AML-193 (cell line): ENCODE measurements at places on chromosomes 3 and 15.

- DNase-seq, result no peak
Observed at GRCh38 chr3:52671676-52672075, 14.0 kb downstream of the PBRM1 start.

GRCh38 chr3:143158014-143158988, 38.7 kb downstream of the CHST2 start:
- DNase-seq, result no peak

- no peak for DNase-seq
Observed at GRCh38 chr3:78426454-78426853, 1341.3 kb downstream of the ROBO1 start.

DNA sequence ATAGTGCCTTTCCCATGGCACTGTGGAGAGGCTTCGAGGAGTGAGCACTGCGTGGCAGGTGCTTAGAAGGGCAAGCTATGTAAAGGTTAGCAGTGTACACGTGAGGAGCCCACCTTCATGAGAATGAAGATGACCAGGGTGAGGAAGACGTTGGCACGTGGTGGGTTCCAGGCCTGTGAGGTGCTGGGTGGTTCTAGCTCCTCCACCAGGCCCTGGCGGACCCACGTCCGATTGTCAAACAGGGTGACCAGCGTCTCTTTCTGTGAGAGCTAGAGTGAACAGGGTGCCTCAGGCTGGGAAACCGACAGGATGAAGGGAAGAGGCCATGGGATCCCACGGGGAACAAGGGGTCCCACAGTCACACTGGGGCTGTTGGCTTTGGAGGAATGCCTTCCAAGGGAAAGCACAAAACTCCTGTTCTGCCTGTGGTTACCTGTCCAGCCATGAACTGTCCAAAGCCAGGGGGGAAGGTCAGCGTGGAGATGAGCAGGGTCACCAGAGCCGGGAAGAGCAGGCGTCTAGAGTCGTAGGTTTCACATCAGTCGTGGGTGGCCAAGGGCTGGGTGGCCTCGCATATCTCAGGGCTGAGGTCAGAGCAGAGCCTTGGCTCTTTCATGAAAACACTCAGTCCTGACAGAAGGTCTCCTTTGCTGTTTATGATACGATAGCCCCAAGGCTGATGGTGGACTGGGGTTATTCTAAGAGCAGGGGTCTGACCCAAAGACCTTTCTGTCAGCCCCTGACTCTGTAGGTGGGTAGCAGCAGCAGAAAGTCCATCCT, 6.0 kb downstream of the CLCN2 start:
- no peak for DNase-seq

GRCh38 chr15:67884514-67885174, 44.8 kb upstream of the RNU6-1 start:
- no peak for DNase-seq

DNA sequence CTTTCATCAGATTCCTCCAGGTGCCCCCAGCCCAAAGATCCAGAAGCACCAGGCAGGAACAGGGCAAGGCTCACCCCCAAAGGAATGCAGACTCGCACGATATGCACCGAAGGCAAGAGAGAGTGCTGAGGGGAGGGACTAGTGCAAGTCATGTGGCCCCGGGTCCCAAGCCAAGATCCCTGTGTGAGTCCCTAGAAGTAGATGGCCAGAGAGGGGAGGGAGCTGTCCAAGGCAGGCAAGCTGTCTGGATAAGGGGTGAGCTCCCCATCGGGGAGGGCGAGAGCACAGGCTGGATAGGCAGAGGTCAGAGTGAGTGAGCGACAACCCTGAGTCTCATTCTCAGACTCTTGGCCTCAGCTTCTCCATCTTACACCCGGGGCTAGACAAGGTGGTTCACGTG, 171.5 kb upstream of the LINGO1 start:
- no peak for DNase-seq

GRCh38 chr15:67186226-67186649, 68.2 kb downstream of the AAGAB start:
- DNase-seq, result no peak

DNA sequence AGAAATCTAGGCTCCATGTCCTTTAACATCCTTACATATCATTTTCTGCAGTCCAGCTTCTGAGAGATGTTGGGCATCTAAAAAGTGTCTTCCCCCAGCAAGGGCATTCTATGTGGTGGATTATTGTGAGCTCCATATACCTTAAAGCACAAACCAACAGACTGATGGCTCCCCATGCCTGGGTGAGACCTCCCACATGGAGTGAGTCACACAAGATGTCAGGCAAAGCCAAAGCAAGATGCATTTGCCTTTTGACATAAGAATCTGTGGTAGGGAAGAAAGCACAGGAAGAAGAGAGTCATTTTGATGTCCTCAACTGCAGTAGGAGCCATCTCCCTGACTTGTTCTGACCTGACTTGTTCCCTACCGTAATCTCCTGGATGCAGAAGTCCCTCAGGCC, 238.7 kb upstream of the EIF1B start:
- no peak for DNase-seq

GRCh38 chr15:89125088-89125826, 37.0 kb downstream of the ABHD2 start:
- no peak for DNase-seq

DNA sequence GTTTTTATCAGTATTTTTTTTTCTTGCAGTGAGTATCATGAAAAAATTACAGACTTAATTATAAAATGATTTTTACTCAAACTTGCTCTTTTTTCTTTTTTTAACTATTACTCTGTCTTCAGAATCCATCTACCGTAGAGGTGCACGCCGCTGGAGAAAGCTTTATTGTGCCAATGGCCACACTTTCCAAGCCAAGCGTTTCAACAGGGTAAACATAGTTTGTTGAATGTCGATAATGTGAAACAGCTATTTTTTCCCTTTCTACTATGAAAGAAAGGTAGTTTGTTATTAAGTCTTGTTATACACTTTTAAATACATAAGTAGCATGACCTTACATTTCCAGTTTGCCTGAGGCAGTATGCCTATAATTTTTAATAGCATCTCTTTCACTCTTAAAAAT, 45.6 kb downstream of the PRKCI start:
- no peak for DNase-seq

- no peak for DNase-seq
Observed at GRCh38 chr3:13072600-13073325, 466 bp downstream of the IQSEC1 start.

DNA sequence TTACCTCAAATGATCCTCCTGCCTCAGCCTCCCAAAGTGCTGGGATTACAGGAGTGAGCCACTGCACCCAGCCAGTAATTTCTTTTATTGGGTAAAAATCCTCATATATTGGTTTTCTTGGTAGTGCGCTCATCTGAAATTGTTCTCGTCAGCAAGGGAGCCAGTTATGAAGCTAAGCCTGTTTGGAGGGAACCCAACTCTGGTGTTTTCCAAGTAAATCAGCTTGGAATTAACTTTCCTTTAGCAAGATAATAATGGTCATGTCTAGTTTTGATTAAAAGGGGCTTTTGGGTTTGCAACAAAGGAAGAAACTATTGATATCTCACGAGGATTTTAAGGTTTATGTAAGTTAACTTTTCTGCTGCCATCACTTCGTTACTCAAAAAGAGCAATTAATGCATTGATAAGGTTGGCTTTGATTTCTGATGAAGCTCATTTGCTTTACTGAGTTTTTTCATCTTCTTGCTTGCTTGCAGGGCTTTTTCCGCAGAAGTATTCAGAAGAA, 72.7 kb downstream of the RARB start:
- DNase-seq, result no peak

- DNase-seq, result no peak
Observed at GRCh38 chr3:147370349-147370748, 36.0 kb downstream of the ZIC4 start.

GRCh38 chr3:111662907-111663306, 67.8 kb upstream of the ZBED2 start:
- DNase-seq, result peak; percentile 48

DNA sequence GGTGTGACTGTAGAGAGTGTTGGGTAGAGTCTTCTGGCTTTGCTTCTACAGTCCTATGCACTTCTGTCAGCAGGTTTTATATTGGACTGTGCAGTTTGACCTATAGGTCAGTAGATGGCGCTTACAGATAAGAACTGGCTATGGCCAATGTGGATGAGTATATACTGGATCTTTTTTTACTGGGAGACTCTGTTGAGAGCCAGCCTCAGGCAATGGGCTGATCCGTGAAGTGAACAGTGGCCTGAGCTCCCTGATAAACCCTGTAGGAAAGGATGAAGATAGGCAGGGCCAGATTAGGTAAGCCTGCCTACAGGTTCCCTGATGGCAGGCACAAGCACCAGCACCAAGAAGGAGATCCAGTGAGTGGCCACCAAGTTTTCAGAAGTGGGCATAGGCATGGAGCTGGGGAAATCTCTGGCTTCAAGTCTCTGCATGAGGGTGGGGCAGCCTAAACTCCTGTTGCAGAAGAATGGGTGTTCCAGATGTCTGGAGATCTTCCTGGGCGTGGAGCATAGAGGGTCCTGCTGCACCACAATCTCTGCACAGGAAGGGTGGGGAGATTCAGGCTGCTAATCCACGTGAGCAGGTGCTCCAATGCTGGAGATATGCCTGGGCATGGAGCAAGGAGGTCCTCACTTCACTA, 326.0 kb upstream of the SGO1 start:
- peak; percentile 38 for DNase-seq

DNA sequence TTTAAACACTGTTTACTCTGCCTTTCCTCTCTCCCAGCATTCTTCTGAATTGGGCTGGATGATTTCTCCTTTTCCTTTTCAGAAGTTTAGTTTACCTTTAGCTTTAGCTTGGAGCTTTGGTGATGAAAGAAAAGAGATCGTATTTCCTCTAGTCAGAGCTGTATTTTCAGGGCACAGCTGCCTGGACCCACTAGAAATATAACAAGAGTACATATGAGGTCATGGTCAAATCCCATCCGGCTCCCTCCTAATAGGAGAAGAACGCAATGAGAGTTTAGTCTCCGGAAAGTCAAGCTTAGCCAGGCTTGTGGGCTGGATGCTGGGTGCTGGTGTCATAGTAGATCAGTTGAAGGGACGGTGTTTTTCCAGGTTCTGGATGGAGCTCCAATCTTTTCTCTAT, 177.1 kb upstream of the PFN2 start:
- no peak for DNase-seq

DNA sequence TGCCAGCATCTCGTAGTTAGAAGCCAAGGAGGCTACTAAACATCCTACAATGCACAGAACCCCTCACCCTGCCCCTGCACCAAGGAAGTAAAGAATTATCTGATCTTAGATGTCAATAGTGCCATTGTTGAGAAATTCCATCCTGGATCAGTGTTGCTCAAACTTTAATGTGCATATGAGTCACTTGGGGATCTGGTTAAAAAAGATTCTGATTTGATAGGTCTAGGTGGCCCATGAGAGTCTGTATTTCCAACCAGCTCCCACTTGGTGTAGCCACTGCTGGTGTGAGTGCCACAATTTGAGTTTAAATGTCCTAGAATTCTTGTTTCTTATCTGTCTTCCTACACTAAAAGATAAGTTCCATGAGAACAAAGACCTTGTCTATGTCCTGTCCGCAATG, 43.7 kb downstream of the TMEM45A start:
- DNase-seq, result no peak

- DNase-seq, result no peak
Observed at GRCh38 chr15:65275104-65275727, 11.5 kb downstream of the PARP16 start.

- no peak for DNase-seq
Observed at GRCh38 chr15:73936181-73936580, 9.9 kb downstream of the LOXL1 start.

- peak; percentile 38 for DNase-seq
Observed at GRCh38 chr15:41286665-41287333, 45.6 kb downstream of the OIP5 start.

- no peak for DNase-seq
Observed at GRCh38 chr3:151289445-151289844, 11.1 kb upstream of the P2RY14 start.

DNA sequence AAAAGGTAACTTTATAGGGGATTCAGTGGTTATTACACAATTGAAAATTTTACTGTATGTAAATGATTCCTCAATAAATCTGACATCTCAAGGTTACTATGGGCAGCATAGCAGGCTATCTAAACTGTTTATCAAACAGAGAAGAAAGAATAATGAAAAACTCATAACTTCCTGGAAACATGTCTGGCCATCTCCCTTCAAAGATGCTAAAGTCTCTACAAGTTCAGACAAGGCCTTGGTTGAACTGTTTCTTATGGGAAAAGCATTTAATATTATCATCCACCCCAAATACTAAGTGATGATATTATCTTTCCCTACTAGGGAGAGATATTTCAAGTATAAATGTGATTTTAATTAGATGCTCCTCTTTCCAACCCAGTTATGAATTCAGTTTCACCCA, 114.9 kb downstream of the ARRDC4 start:
- no peak for DNase-seq

GRCh38 chr15:80151148-80151547, 1.7 kb upstream of the FAH start:
- DNase-seq, result no peak

GRCh38 chr3:119294696-119295671, 801 bp downstream of the ARHGAP31 start:
- DNase-seq, result peak; percentile 27

- DNase-seq, result peak; percentile 32
Observed at GRCh38 chr15:40306371-40306770, 1.4 kb downstream of the PLCB2 start.

DNA sequence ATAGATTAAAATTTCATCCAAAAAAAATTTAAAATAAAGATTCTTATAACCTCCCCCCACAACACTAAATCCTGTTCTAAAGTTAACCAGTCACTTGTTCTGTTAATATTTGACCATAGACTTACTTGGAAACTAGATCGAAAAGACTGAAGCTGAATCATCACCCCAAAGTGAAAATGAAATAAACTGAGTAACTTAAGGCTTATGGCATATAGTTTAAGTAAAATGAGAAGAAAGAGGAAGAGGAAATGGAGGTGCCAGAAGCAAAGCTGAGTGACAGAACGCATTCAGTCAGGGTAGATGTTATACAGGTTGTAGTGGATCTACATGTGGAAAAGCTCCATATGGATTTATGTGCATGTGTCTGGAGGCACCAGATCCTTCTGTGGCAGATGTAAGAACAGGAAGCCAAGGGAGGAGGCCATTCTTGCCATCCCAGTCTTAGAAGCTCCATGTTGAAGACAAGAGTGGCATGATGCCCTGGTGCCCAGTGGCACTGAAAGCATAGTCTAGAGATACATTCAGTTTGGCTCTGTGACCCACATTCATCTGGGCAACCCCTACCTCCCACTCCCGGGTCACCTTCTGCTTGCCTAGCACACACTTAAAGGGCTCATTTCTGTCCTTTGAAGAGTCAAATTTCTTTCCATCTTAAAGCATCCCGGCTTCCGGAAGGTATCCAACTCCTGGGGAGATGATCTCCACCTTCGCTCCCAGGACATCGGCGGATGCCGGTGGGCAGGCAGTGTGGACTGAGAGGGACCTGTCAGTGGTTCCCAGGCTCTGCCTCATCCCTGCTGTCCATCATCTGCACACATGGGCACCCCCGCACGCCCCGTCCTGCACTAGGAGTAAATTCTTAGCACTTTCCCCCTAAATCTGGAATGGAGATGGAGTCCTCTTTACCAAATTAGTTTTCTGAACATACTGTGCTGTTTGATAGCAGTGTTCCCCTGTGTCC, 90.8 kb downstream of the NEO1 start:
- DNase-seq, result no peak

DNA sequence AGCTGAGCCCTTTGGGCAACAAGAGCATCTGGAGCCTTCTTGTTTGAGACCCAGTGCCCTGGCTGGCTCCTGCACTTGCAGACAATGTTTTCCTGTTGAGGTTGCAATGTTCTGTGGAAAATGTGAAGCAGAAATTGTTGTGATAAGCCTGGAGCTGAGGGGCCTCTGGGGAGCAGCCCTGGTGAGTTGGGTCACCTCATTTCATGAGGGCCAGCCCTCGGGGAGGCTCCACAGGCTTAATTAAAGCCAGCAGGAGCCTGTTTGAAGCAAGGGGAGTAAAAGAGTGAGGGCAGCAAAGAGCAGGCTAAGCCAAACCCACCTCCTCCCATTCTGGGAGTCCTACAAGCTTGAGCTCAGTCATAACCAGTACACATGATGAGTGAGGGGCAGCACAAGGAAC, 154.3 kb downstream of the ALDH1A2 start:
- no peak for DNase-seq
